Omental fat pad (tissue), 4 donors: ENCODE measurements at places on chromosomes 6 and 20.

DNA sequence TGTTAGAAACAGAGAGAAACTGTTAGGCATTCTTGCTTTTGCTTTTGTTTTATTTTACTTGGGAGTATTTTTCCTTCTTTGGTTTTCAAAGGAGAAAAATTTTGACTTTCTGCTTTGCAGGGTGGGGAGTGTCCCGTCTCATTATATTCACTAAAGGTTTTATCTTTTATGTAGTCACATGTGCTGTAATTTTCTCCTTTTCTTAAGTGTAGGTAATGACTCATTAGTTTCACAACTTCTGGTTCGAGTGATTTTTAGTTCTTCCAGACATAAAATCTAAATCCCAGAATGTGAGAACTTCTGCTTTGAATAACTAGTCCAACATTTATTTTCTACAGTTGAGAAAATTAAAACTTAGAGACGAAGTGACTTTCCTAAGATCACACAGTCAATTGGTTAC lies 37.7 kb downstream of the ADGRF1 start:
- no peak for DNase-seq

DNA sequence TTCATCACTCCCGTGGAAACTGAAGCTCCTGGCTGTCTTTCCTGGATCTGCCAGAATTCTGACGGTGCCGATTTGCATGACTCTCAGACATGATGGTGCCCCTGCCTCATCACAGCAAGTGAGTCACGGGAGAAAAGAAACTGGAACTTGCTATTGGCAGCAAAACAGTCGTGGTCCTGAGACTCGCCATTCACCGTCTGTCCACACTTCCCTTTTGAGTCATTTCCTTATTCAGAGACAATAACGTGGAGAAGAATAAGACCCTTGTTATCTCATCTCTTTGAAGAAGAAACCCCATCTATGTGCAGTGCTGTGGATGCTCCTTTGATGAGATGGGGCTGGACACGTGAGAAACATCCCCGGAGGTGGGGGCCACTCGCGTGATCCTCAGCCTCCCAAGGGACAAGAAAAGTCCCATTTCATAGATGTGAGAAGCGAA lies 4.2 kb downstream of the GPR31 start:
- no peak for DNase-seq

DNA sequence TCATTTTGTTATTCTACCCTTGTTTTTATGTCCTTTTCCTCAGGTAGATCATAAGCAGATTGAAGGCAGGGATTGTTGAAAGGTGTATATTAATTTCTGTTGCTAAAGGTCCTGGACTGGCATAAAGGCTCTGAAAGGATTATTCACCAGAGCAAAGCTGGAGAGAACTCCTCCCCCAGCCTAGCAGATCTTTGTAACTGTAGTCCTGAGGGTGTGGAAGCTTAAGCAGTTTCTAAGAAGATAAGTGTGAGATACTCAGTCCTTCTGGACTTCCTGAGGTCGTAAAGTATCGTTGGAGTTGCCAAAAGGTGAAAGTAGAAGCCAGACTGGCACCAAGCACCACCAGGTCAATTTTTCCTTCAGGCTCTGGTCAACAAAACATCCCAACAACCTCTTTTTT lies 24.2 kb downstream of the CGA start:
- no peak for DNase-seq

DNA sequence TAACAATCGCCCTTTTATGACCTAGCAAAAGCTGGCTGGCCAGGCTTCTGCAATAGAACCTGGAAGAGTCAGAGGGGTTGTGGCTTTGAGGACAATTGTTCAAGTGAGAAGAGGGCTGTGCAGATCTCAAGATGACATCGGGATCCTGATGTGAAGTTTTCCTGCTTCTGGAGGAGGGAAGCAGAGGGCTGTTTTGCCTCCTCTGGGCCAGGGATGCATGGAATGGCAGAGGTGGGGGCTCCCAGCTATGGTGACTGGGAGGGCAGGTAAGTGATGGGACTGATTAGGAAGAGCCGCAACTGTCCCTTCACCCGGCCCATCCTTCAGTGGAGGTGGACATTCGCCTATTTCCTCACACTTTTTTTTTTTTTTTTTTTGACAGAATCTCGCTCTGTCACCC lies 43.4 kb upstream of the BLCAP start:
- no peak for DNase-seq

DNA sequence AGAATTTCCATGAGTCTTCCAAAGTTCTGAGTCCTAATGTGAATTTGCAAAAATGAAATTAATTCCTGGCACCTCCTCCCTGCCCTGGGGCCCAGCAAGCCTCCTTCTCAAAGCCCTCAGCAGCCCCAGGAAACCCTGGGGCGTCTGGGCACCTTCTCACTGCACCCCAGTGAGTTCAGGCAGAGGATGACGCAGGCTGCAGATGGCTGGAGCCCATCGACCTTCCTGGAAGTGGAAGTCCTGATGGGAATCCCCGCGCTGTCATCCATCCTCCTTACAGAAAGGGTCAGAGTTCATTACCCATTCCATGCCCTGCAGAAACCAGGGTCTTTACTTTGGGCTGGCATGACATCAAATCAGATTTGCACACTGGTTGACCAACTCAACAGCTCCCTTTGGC lies 31.6 kb downstream of the DLL1 start:
- no peak for DNase-seq

DNA sequence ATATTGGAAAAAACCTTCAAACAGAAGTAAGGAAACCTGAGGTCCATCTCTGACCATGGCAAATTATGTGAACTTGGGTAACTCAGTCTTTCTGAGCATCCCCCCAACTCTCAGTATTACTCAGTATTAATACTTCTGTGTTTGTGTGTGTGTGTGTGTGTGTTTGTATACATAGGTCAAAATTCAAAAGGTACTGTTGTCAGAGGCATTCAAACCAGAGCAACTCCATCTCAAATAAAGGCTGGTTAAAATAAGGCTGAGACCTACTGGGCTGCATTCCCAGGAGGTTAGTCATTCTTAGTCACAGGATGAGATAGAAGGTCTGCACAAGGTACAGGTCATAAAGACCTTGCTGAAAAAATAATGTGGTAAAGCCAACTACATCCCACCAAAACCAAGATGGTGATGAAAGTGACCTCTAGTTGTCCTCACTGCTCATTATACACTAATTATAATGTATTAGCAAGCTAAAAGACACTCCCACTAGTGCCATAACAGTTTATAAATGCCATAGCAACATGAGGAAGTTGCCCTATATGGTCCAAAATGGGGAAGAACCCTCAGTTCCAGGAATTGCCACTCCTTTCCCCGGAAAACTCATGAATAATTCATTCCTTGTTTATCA lies 33.3 kb upstream of the SLC22A16 start:
- no peak for DNase-seq

- DNase-seq, result no peak
Measured at GRCh38 chr6:110366975-110367374, 8.8 kb upstream of the METTL24 start.

DNA sequence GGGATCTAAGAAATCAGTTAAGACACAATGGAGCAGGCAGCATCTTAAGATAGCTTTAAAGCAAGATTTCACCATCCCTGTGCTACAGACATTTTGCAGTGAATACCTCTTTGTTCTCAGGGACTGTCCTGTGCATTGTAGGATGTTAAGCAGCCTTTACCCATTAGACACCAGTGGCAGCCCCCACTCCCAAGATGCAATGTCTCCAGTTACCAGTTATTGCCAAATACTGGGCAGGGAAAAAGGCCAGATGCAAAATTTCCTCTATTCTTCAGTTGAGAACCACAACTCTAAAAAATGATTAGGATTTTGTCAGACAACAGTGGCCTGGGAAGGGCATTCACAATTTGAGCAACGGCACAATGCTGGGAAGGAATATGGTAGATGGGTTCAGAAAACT lies 6.1 kb downstream of the FBXO5 start:
- no peak for DNase-seq

GRCh38 chr6:38637756-38638155 lies 2.0 kb downstream of the BTBD9 start:
- DNase-seq, result no peak

DNA sequence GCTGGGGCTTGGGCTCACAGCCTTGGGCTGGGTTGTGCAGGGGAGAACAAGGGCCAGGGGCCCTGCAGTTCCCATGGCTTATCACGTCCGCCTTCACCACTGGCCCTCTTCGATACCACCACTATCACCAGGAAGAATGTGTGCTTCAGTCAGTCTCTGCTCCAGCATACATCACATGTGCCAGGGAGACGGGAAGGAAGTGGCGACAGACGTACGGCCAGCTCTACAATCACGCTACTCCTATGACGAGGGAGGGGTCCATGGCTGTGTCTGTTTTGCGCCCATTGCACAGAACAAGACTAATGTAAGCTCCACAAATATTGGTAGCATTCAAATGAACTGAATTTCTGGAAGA lies 72.1 kb downstream of the TRAM2 start:
- no peak for DNase-seq

DNA sequence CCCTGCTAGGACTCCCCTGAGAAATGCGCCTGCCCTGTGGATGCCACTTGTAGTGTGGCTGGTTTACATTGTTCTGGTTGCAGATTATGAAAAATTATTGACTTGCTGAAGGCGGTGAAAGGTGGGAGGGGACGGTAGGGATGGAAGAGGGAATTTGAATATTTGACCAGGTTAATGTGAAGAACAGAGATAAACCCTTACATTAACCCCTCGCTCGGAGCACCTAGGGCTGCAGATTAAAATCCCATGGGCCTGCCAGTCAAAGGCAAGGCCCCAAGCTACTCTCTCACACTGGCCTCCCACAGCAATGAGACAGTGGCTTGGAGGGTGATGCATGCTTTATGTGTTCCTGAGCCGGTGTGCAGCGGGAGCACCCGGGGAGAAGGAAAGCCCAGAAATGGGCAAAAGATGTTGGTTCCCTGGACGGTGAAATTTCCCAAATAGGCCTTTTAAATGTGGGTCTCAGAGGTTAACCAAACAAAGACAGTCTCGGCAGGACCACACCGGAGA lies 2.5 kb downstream of the FOXF2 start:
- no peak for DNase-seq

DNA sequence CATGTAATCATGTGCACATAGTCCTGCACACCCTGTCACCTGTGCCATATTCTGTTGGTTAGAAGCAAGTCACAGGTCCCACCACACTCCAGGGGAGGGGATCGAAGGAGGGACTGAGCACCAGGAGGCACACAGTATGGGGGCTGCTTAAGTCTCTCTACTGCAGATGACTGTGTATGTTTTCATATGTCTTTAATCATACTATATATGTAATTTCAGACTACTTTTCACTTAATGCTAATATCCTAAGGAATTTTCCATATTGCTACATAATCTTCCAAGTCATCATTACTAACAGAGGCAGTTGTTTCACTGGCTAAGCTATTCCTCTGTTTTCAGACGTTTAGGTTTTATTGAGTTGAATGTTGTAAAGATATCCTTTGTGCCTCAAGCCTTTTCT lies 10.8 kb downstream of the EFCAB8 start:
- DNase-seq, result no peak

DNA sequence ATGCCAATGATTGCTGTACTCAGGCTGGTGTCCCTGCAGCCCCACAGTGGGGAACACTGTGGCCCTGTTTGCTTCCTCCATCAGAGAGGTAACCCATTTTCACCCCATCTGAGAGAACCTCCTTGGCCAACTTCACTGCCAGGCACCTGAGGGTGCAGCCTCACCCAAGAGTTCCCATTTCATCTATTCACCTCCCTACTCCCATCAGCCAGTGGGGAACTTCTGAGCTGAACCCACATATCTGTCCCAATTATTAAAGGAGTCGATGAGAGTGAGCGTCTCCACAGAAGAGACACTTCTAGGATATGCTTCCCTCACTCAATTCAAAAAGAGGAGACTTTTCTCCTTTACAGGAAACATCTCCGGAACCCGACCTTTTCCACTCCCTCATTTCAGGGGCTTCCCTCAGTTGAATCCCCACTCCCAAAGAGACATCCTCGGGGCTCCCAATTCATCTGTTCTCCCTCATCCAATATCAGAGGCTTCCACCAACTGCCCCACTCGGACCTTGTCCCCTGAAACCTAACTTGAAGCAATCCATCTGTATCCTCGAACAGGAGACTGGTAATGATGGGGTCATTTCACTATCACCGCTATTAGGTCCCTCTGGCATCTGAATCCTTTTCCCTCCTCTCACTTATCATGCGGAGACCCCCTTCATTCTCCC lies 988 bp downstream of the UBE2V1 start:
- no peak for DNase-seq

DNA sequence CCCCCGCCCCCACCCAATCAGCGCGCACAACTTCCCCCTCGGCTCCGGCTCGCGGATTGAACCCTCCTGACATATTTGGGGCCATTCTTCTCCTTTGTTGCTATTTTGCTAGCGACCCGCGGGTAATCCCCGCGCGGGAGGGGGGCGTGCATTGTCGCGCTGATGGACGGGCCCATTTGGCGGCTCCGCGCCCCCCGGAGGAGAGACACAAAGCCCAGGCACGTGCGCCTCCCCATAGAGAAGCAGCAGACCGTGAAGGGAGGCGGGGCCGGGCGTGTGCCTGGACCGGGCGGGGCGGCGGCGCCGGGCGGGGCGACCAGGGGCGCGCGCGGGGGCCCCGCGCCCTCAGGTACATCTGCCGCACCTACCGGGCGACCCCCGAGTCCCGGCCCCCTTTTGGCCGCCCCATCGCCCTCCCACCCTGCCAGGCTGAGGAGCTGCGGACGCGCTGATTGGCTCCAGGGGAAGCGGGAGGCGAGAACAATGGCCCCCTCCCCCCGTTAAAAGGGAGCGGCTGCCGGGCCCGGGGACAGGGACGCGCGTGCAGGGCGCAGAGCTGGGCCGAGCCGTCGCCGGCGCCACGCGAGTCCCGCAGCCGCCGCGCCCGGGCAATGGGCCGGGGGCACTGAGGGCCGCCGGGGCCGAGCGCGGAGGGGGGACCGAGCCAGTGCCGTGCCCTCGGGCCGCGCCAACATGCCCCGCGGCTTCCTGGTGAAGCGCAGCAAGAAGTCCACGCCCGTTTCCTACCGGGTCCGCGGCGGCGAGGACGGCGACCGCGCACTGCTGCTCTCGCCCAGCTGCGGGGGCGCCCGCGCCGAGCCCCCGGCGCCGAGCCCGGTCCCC lies at the start of gene INSM1:
Gene INSM1 (plus strand): TSS at position 530 of the 843 bp plus-strand sequence. CDS start 164 bp downstream, at position 694.
- no peak for DNase-seq

GRCh38 chr20:58277578-58278472 lies 31.7 kb upstream of the RAB22A start:
- no peak for DNase-seq

DNA sequence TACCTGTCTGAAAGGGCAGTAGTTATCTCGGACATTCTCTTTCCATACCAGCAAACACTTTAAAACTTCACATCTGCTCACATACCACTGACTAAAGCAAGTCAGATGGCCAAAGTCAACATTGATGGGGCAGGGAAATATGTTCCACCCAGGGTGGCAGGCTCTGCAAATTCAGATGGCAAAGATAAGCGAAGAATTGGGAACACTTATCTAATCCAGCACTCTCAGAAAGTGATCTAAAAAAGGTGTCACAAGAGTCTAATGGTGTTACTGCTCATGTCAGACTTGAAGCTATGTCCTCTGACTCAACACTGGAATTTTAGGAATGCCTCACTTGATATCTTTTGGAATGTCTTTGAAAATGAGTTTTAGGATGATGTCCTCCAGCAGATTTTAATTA lies 1086.2 kb downstream of the KIF16B start:
- DNase-seq, result no peak

GRCh38 chr20:8647961-8648441 lies 420.9 kb upstream of the PLCB4 start:
- no peak for DNase-seq
